Activated CD4-positive, alpha-beta T cell treated with anti-CD3 and anti-CD28 coated beads for 36 hours (primary cell): ENCODE measurements at places on chromosomes 13 and 19.

- DNase-seq: no peak
These were observed 54.2 kb upstream of the PTPRS start for GRCh38 chr19:5394551-5395505.

DNA sequence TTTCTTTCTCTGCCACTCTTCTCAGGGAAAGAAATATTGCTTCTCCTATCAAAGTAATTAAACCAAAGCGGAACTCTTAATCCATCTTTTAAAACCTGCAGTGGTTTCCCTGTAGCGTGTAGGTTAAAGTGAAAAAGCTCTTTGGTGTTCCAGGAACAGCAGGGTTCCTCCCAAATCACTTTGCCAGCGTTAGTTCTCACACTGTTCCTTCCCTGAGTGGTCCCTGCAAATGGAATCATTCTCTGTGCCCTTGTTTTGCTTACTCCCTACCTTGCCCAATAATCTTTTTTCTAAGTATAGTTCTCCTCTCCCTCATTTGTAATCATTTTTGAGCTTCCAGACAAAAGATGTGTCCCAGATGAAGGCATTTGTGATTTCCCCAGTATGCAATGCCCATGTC lies 207.5 kb downstream of the HS6ST3 start:
- DNase-seq: no peak

- peak; percentile 68 for DNase-seq
These were observed 22.0 kb downstream of the MUC16 start for GRCh38 chr19:8988204-8988603.

- no peak for DNase-seq
These were observed 54.7 kb downstream of the SLC15A1 start for GRCh38 chr13:98697791-98698190.

- DNase-seq: no peak
These were observed 143.2 kb upstream of the ZNF536 start for GRCh38 chr19:30228835-30229524.

- DNase-seq: no peak
These were observed 258.9 kb upstream of the PCDH9 start for GRCh38 chr13:67489016-67489415.
